ENCODE measurements at places on chromosomes 3 and 15.

- DNase-seq, result no peak
These were observed 402.1 kb downstream of the CADM2 start for GRCh38 chr3:85360742-85361387.

GRCh38 chr15:52331490-52332240, 36.1 kb upstream of the MYO5C start:
- peak; percentile 16 for DNase-seq

GRCh38 chr15:48582452-48583247, 62.9 kb downstream of the FBN1 start:
- DNase-seq, result no peak

GRCh38 chr3:16205156-16205870, 30.8 kb downstream of the GALNT15 start:
- DNase-seq, result no peak

- no peak for DNase-seq
These were observed 22.9 kb upstream of the MED12L start for GRCh38 chr3:151062611-151063010.

GRCh38 chr15:35777061-35777460, 231.1 kb upstream of the DPH6 start:
- DNase-seq, result no peak

DNA sequence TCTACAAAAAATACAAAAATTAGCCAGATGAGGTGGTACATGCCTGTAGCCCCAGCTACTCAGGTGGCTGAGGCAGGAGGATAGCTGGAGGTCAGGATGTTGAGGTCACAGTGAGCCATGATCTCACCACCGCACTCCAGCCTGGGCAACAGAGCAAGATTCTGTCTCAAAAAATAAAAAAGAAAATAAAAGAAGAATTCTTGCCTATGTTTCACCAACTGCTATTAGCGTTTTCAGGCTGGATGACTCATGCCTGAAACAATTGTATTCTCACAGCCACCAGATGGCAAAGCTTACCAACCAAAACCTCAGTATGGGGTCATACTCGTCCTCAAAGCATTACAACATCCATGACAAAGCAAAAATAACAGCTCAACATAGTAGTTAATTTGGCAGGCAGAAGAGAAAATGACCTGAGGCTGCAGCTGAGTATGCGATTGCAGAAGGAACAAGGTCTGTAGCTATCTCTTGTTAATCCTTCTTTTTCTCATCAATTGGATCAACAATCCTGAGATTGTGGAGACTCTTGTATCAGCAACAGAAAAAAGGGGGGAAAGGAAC, 52.2 kb downstream of the TP53BP1 start:
- DNase-seq, result peak; percentile 21

DNA sequence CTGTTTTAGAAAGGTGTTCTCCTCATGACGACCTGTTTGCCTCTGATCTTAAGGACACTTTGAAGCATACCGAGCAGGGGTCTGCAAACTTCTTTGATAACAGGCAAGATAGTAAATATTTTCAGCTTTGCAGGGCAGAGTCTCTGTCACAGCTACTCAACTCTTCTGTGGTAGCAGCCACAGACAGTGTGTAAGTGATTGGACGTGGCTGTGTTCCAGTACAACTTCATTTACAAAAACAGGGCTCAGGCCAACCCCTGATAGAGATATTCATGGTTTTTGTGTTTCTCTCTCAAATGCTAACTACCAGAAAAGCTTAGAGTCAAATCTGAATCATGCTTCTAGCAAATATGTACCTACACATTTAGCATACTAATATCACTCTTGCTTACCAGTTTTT, 51.5 kb downstream of the TGFBR2 start:
- no peak for DNase-seq

DNA sequence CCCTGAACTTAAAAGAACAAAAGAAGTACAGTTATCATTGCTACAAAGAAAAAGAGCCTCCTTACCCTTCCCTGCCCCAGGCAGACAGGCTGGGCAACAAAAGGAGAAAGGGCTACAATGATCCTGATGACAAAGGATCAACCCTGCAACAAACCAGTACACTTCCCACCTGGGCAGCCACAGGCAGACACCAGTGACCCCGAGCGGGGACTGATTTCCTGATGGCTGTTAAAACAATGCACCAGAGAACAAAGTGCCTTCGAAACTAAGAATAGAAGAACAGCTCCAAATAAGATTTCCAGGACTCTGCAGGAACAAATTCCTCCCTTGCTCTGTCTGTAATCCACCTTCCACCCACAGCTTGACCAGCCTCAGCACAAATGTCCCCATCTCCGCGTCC, 106.3 kb upstream of the ARHGEF3 start:
- no peak for DNase-seq

DNA sequence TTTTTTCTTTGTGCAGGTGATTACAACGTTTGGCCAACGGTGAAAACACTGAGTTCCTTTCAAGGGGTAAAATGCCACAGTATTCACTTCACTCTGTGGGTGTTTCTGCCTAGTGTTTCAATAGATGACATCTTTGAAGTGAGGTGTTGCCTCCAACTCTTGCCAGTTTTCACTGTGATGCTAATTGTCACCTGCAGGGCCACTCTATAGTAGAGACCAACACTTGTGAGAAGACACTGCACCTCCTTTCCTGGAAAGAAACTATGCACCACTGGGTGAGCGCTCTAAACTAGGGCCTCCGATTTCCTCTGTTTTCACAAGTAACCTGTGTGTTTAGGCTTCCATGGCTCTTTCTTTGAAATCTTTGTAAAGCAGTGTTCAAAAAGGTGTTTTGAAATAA, 98.3 kb downstream of the THRB start:
- no peak for DNase-seq

DNA sequence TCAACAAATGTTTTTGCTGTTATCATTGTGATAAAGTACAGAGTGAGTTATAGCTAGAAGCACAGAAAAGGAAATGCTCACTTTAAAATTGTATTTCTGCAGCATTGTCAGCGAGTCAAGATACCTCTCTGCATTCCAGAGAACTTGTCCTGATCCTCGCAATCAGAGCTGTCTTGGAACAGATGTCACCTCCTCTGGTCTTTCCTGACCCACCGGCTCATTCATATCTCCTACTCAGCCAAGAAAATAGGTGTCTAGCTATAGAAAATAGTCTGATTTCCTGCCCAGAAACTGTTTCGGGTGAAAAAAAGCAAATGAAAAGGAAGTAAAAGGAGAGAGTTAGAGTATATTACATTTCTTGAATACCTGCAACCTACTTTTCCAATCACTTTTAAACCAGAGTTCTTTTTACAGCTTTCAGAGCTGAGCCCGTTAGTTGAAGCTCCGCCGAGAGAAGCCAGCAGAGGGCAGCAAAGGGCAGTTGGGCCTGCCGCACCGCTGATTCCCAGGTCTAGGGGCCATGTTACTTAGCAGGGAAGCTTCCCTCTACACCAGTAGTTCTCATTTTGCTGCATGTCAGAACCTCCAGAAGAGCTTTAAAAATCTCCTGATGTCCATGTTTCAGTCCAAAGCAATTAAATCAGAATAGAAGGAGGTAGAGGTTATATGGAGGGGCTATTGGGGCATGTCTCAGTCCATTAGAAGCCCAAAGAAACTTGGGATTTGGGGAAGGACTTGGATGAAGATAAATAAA, 185.7 kb upstream of the THRB start:
- DNase-seq, result peak; percentile 30

GRCh38 chr3:52983336-52983807, 62.5 kb downstream of the SFMBT1 start:
- peak; percentile 48 for DNase-seq

DNA sequence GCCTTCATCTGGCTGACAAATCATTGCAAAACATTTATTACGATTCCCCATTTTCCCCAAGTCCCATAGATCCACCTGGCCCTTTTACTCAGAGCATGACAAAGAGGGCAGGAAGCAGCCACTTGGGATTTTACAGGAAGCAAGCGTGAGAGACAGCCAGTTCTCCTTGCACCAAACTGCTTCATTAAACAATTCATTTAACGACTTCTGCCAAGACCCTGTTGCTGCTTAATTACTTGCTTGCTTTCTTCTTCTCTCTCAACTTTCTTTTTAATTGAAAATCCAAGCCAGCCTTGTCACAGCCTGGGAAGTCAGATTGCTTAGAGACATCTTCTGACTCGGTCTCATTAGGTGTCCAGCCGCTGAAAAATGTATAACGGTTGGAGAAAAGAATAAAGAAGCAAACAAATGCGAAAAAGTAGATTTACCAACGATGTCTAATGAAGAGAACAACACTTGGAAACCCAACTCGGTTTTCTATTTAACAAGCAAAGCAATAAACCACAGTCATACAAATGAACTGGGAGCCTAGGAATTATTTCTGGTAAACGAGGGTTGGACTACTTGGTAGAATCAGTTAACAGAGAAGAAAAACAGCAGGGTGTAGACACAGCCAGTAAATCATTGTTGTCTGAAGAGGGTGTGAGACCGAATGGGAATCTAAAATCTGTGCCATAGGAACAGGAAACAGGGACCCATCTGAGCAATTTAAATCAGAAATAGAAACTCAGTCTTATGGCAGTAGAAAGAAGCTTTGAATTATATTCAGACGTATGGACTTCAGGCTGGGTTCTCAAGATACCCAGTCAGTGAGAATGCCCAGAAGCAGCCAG, 298.3 kb downstream of the LRRC3B start:
- DNase-seq, result no peak

DNA sequence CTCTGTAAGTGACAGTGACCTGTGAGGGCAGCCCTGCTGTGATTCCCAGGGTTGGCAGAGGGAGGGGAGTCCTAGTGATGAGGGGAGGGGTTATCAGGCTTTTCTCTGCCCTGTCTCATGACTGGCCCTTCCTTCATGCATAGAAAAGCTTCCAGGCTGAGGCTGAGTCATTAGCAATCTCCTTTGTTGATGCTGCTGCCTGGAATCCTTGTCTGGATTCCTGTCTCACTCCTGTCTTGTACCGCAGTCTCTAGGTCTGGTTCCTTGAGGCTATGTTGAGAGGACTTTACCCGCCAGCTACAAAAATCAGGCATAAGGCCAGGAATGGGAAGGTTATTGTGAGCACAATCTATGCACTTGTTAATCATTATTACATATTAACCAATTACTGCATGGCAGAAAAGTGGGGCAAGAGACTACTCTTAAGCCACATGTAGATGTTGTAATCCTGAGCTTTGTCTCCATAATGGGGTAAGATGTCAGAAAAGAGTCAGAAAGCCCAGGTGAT, 7.2 kb downstream of the KLHL6 start:
- DNase-seq, result no peak

GRCh38 chr3:12229896-12230295, 59.0 kb upstream of the PPARG start:
- no peak for DNase-seq

GRCh38 chr15:82935382-82935781, 17.1 kb downstream of the HOMER2 start:
- DNase-seq, result no peak

- no peak for DNase-seq
These were observed 398.7 kb downstream of the FEZF2 start for GRCh38 chr3:61974662-61975061.

GRCh38 chr3:55701997-55702396, 214.9 kb upstream of the WNT5A start:
- no peak for DNase-seq

All from activated naive CD4-positive, alpha-beta T cell treated with anti-CD3 and anti-CD28 coated beads, Interleukin-2, amount 50 U/mL, for 16 hours (primary cell).